ENCODE measurements at places on chromosomes 13 and 19.

- DNase-seq: no peak
These were observed 643.6 kb downstream of the PCDH9 start for GRCh38 chr13:66586489-66586888.

DNA sequence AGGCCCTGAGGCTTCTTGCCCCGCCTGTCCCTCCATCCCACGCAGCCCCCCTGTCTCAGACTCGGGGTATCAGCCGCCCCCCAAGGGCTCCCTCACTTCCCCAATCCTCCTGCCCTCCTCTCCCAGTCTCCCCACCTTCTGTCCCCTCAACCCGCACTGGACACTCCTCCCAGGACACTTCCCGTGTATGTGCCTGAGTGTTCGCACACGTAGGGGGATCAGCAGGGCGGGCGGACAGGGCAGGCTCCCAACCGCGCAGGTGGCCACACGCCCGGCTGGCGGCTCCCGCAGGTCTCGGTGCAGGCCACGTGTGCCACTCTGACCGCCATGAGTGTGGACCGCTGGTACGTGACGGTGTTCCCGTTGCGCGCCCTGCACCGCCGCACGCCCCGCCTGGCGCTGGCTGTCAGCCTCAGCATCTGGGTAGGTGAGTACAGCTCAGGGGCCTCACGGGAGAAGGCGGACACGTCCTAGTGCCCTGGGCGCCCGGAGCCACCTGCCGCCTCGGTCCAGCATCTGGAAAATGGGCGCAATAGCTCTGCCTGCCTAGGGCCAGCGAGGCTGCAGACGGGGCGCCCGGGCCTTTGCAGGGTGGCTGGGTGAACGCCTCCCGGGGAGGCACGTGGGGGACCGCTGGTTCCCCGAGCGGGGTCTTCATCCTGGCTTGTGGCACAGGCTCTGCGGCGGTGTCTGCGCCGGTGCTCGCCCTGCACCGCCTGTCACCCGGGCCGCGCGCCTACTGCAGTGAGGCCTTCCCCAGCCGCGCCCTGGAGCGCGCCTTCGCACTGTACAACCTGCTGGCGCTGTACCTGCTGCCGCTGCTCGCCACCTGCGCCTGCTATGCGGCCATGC lies 2.3 kb downstream of the KISS1R start:
- peak; percentile 55 for DNase-seq

DNA sequence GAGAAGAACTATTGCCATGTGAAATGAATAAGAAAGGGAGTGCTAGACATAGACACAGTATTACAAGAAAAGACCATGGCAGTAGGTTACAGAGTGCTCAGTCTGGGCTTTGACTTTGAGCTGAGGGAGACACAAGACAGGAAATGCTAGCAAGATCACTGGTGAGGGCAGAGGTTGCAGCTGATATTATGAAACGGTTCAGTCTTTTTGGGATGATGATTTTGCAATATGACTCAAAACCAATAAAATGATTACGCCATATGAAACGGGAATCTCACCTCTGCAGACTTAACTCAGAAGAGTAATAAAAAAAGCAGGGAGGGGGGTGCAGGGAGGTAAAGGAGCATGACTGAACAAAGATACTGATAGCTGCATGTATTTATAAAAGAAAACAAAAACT lies 123.1 kb downstream of the RBM26 start:
- DNase-seq: no peak

GRCh38 chr19:46726971-46727501 lies 10.1 kb upstream of the PRKD2 start:
- no peak for DNase-seq

GRCh38 chr19:41876847-41877832 lies at the start of gene CD79A:
Gene CD79A (plus strand): TSS chr19:41877279. CDS start chr19:41877305, 26 bp downstream.
- DNase-seq: no peak

DNA sequence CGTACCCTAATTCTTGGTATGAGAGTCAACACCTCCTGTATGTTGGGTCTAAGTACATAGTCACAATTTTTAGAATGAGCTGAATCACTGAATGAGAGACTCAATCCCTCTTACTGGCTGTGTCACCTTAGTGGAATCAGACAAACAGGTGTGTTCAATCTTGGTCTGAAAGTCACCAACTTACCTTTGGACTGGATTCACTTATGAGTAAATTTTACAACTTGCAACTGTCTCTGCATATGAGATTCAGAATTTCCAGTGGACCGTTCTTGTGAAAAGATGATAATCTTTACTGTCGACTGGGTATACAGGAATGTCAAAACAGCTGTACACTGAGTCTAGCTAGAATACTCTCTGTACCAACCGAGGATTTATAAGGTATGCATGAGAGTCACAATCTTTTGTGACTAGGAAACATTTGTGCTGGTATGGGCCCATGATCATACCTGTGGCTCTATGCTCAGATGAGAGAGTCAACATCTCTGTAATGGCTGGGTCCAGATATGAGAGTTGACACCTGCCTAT lies 5.9 kb upstream of the ZNF91 start:
- no peak for DNase-seq

- no peak for DNase-seq
These were observed 24.8 kb upstream of the PLA2G4C start for GRCh38 chr19:48135411-48135810.

- DNase-seq: no peak
These were observed 23.4 kb upstream of the ZNF561 start for GRCh38 chr19:9644472-9644871.

- no peak for DNase-seq
These were observed 152.3 kb downstream of the TM9SF2 start for GRCh38 chr13:99653526-99653925.

GRCh38 chr13:85812282-85812681 lies 13.1 kb upstream of the SLITRK6 start:
- DNase-seq: no peak

GRCh38 chr19:50837300-50837699 lies 3.9 kb upstream of the KLK15 start:
- DNase-seq: no peak

GRCh38 chr13:90686442-90686841 lies 661.0 kb upstream of the MIR17HG start:
- DNase-seq: no peak

DNA sequence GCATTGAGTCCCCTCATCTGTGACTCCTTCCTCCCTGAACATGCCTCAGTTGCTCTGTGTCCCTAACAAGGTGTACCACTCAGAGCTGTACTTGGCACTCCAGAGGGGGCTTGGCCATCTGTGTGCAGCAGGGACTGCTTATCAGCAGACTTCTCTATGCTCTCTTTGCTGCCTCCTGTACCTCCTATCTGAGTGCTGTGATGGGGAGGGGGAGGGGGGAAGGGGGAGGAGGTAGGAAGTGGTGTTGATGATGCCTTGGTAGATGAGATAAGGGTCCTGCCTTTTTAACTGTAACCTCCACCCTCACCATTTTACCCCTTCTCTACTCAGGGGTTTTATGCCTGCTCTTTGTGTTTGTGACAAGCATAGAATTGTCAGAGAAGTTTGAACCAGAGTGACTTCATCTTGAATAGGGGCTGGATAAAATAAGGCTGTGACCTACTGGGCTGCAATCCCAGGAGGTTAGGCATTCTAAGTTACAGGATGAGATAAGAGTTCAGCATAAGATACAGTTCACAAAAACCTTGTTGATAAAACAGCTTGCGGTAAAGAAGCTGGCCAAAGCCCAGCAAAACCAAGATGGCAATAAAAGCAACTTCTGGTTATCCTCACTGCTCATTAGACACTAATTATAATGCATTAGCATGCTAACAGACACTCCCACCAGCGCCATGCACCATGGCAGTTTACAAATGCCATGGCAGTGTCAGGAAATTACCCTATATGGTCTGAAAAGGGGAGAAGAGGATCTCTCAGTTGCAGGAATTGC lies 13.2 kb downstream of the PCDH8 start:
- no peak for DNase-seq

DNA sequence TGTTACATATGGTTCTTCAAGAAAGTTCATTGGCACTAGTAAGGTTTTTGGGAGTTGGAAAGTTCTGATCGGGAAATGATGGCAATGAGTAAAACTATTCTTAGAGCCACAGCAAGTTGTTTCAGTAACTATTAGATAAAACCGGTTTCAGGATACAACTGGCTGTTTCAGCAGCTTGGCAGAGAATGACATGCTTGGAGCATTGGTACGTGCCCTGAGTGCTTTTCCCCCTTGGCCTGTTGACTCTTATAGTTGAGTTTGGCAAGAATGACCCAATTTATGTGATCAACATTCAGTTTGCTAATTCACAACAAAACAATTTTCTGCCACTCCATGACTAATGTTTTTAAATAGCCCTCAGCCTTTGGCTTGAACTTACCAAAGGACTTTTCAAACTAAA lies 10.8 kb upstream of the ZNF491 start:
- DNase-seq: no peak

- DNase-seq: no peak
These were observed 367.6 kb upstream of the TSHZ3 start for GRCh38 chr19:31716826-31717225.

GRCh38 chr19:7871437-7872305 lies 2.5 kb downstream of the PRR36 start:
- DNase-seq: peak; percentile 93

- no peak for DNase-seq
These were observed 26.7 kb upstream of the NAPA start for GRCh38 chr19:47541518-47541917.

DNA sequence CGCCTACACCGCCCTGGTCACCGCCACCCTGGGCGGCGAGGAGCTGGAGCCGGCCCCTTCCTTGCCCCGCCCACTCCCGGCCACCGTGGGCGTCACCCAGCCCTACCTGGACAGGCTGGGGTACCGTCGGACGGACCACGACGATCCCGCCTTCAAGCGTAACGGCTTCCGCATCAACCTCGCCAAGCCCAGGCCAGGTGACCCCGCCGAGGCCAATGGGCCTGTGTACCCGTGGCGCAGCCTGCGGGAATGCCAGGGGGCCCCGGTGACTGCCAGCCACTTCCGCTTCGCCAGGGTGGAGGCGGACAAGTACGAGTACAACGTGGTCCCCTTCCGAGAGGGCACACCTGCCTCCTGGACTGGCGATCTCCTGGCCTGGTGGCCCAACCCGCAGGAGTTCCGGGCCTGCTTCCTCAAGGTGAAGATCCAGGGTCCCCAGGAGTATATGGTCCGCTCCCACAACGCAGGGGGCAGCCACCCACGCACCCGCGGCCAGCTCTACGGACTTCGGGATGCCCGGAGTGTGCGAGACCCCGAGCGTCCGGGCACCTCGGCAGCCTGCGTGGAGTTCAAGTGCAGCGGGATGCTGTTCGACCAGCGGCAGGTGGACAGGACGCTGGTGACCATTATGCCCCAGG lies 7.0 kb downstream of the CILP2 start:
- no peak for DNase-seq

GRCh38 chr13:35388441-35389355 lies 87.8 kb downstream of the MAB21L1 start:
- no peak for DNase-seq

DNA sequence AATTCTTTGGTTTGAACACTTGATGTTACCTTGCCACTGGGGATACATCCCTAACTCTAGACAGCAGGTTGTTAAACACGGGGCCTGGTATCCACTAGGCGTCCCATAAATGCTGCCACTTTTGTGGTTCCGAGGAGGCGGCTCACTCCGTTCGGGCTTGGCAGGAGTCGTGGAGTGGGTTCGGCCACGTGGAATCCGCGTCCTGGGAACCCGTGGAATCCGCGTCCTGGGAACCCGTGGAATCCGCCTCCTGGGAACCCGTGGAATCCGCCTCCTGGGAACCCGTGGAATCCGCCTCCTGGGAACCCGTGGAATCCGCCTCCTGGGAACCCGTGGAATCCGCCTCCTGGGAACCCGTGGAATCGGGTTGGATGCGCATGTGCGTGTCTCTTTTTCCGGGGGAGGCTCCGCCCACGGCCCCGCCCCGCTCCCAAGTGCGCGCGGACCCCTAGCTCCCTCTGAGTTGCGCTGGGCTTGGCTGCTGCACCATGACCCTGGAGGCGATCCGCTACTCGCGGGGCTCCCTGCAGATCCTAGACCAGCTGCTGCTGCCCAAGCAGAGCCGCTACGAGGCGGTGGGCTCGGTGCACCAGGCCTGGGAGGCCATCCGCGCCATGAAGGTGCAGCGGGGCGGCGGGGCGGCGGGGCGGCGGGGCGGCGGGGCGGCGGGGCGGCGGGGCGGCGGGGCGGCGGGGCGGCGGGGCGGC lies at the start of gene MRI1:
Gene MRI1, plus strand, starts transcription at position 422 of the 707 bp plus-strand sequence. Its CDS starts 67 bp downstream, at position 489.
- peak; percentile 54 for DNase-seq

DNA sequence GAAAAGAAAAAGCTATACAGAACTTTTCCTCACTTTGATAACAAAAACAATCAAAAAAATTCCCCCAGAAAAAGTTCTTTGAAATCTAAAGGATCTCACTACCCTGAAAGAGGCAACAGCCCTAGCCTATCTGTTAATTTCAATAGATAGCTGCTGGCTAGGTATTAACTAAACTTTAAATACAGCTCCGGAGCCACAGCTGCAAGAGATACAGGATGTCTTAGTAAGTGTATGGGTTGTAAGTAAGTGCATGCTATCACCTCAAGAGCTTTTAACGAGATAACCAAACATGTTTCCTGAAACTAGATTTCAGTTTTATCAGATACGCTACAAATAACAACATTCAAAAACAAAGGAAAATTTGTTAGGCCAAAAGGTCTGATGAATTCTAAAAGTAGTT lies 148.4 kb downstream of the KLF12 start:
- no peak for DNase-seq

DNA sequence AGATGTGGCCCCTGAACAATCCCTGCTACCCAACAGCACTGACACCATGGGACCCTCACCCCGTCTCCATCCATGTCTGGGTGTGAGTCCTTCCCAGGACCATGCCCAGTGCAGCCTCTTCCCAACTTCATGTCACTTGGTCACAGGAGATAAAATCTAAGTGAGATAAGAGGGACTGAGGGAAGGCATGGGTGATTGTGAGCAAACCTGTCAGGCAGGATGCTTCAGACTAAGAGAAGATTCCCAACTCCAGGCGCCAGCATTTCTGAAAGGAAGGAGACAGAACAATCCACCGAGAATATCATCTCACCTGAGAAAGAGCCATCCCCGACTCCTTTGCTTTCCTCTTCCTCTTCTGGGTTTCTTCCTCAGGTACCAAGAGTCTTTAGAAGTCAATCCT lies 7.5 kb downstream of the ZNF320 start:
- no peak for DNase-seq

GRCh38 chr19:38851622-38852230 lies 1.9 kb upstream of the HNRNPL start:
- DNase-seq: peak; percentile 86

DNA sequence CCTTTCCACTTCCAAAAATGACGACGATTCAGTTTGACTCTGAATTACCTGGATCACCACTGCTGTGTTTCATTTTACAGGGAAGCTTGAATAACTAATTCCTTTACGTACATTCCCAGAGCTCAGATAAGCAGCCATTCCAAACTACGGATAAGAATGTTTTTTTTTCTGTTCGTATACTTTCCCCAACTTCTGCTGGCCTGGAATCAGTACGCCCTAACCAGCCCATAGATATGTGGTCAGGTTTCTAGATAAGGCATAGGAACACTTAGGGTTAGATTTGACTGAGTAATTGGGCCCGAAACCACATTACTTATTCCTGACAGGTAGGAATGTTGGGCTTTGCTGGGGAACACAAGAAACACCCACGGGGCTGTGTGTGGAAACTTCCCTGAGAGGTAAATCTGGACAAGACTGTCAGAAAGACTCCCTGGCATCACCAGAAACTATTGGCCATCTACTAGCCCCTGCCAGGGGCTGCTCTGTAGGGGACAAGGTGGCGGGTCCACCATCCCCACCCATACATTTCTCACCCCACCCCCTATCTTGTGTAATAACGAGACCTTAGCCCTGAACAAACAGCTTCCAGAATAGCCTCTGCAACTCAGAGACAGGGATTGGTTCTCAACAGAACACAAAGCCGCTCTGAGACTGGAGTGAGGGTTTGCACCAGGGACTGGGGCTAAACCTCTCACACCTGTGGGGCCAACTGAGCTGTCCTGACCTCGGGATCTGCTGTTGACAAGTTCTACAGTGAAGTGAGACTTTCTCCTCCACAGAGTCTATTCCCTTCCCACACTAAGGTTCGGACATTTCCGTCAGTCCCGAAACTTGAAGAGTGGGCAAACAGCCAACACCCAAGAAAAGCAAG lies 15.6 kb downstream of the RHPN2 start:
- no peak for DNase-seq

All from activated CD4-positive, alpha-beta T cell treated with anti-CD3 and anti-CD28 coated beads, Interleukin-2, amount 50 U/mL, for 1 hour (primary cell).